ENCODE measurements at places on chromosomes 2 and 18. TPM values are rescaled to one million over a fixed set of nuclear protein-coding genes. Genes with fewer than 3 reads are reported as not detected.

Gene PLGLB1
- total RNA-seq = 20.7 TPM

Gene DUSP19
- 1.4 TPM for total RNA-seq

Gene EN1
- total RNA-seq = 8.4 TPM

Gene ZNF804A
- total RNA-seq = 1.0 TPM

Gene ZC3H6
- 14.2 TPM for total RNA-seq

Gene SCYGR4
- total RNA-seq = 7.2 TPM

Gene DYNAP
- total RNA-seq = not detected

Gene TYMS
- 3.1 TPM for total RNA-seq

Gene SH2D6
- not detected for total RNA-seq

Gene C2orf15
- total RNA-seq = 4.6 TPM

Gene SIX3
- total RNA-seq = 0.38 TPM

Gene SCTR
- not detected for total RNA-seq

Gene EGR4
- total RNA-seq = not detected

Gene C2orf78
- not detected for total RNA-seq

Gene EPAS1
- 113 TPM for total RNA-seq

Gene ZAP70
- total RNA-seq = 1.1 TPM

Gene TNS1
- total RNA-seq = 64.4 TPM

Gene TLX2
- total RNA-seq = not detected

Gene UGT1A10
- not detected for total RNA-seq

Gene BUB1
- total RNA-seq = 3.7 TPM

Gene INSIG2
- total RNA-seq = 11.1 TPM

Gene OSR1
- total RNA-seq = 12.8 TPM

Gene STAT4
- 0.81 TPM for total RNA-seq

Data from suprapubic skin (tissue), 4 donors.